ENCODE measurements at places on chromosomes 2 and 18.

- DNase-seq = no peak
These were observed 237.7 kb downstream of the SEPTIN10 start for GRCh38 chr2:109376115-109376514.

- DNase-seq = no peak
These were observed 63.1 kb downstream of the FECH start for GRCh38 chr18:57523171-57523956.

DNA sequence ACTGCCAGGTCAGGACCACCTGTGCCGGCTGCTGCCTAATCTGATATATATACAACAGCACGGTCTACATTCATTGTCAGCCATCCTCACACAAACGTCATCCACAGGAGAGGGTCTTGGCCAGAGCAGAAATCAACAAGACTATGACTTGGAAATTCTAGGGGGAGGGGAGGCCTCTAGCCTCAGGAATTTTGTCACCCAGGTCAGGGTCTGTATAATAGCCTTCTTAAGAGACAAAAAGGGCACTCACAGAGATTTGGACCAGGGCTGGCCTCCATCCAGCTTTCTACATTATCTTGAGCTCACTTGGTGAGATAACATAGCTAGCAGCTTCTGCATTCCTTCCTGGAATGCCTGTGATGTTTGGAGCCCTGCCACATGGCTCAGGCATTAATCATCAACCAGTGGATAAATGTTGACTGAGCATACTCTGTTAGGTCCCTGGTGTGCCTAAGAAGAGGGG, 50.4 kb upstream of the CTIF start:
- no peak for DNase-seq

- DNase-seq = no peak
These were observed 509.7 kb upstream of the MYT1L start for GRCh38 chr2:2840681-2841300.

- no peak for DNase-seq
These were observed 687.4 kb upstream of the ID2 start for GRCh38 chr2:7994397-7994951.

- no peak for DNase-seq
These were observed 168.4 kb downstream of the LTBP1 start for GRCh38 chr2:33115196-33115595.

GRCh38 chr2:230230087-230230486, 4.6 kb downstream of the SP140 start:
- no peak for DNase-seq

Measured in T-helper 22 cell (primary cell).